ENCODE measurements at places on chromosomes 13 and 19.
A peak's percentile ranks its signal among the peaks of the same experiment; 100 is the strongest.

DNA sequence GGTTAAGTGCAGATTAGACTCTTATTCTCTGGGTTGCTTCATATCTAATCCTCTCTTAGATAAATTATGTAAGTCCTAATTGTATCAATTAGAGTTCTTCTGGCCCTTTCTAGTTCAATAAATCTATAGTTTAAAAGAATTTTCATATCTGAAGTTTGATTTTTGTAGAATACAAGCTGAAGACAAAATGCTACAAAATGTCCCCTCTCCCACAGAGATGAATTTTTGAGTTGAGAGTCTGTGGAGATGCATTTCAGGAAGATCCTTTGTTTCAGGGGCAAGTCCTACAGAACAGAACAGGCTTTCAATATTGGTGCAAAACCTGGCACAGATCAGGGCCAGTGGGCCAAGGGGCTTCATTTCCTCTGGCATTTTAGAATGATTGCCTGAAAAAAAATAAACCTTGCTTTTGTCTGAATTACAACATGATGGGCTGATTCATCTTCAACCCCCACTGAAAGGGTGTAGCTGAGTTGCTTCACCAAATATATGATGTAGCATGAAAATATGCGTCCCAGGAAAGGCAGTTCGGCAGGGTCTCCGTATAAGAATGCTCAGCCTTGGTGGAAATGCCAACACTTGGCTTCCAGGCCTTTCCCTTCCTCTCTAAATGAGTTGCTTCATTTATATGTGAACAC is 6.4 kb upstream of the IPO5 start:
- DNase-seq, result no peak

DNA sequence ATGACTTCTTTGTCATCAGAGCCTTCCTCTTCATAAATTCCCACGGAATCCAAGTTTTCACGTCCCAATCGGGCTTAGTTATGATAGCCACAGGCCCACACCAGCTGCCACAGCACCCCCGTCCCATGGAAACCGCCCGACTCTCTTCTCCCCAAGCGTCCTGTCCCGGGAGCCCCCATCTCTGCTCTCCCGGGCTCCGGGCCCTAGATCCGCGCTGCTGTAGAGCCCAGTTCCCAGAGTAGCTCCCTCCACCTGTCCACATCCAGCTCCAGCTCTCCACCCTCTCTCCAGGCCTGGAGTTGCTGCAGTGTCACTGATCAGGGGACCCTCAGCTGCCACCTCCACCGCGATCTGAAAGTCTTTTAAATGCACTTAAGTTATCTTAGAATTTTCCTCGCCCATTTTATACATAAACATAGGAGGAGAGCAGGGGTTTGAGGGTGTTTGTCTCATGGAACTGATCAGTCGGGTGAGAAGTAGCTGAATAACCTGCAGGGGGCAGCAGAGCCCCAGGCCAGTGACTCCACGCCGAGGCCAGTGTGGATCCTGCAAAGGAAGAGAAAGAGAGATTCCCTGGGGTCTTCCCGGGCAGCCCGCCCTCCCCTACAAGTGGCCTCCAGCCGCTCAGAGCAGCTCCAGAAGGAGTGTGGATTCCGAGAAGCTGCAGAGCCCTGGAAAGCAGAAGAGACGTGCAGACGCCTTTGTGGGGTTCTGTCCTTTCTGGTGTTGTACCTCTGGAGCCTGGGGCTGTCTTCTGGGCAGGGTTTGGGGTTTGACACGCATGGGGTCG is 1.1 kb upstream of the ZNF763 start:
- DNase-seq, result peak; percentile 70

DNA sequence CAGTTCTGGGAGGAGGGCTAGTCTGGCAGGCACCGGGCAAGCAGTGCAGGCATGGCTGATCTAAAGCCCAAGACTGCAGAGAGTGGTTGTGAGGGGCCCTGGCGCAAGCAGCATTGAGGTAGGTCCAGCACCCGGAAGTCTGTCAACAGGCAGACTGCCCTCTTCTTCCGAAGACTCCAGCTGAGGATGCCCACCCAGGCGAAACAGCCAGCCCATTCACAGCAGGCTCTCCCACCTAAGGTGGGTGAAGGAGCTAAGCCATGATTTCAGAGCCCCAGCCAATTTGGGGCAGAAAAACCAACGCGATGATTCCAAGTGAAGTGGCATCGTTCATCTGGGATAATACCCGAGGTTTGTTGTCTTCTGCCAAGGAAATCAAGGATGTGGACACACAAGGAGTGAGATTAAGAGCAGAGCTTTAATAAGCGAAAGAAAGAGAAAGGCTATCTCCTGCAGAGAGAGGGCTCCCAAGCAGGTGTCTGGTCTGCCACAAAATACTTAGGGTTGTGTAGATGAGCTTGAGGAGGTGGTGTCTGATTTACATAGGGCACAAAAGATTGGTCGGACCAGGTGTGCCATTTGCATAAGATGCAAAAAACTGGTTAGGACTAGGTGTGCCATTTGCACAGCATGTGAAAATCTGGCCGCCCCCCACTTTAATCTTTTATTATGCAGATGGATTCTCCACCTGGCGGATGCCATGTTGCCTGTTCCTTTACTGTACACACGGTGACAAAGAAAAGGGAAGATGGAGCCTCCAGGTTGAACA is 22.6 kb downstream of the FAM124A start:
- no peak for DNase-seq

DNA sequence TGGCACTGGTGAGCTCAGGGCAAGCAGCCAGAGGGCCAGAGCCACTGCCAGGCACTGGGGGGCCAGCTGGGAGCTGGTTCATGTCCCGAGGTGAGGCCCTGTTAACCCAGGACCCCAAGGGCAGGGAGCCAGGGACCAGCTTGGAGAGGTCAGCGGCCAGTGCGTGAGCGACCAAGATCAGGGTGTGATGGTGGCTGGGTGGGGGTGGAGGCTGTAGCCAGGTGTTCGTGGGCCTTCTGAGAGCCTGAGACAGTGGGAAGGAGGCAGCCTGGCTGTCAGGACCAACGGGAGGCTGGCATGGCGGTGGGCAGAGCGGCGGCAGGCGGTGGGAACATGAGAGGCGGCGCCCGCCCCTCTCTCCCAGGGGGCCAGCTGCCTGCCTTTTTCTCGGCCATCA is 8.1 kb upstream of the KPTN start:
- no peak for DNase-seq

- no peak for DNase-seq
Observed at GRCh38 chr19:46648961-46649960, 11.7 kb downstream of the DACT3 start.

GRCh38 chr13:107830804-107831203 is 384.5 kb downstream of the LIG4 start:
- DNase-seq, result no peak

DNA sequence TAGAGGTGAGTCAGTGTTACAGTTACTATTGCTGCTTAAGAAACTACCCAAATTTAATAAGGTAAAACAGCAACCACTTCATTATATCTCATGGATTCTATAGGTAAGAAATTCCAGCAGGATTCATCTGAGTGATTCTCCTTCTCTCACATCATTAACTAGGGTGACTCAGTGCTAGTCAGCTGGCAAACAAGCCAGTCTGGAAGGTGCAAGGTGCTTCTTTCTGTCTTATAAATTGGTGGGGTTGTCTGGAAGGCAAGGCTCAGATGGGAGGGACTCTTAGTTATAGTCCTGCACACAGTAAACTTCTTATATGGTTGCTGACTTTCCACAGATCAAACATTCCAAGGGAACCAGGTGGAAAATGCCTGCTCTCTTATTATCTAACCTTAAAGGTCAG is 484.5 kb downstream of the GPC5 start:
- no peak for DNase-seq

GRCh38 chr13:95745289-95745688 is 68.3 kb downstream of the DNAJC3 start:
- no peak for DNase-seq

DNA sequence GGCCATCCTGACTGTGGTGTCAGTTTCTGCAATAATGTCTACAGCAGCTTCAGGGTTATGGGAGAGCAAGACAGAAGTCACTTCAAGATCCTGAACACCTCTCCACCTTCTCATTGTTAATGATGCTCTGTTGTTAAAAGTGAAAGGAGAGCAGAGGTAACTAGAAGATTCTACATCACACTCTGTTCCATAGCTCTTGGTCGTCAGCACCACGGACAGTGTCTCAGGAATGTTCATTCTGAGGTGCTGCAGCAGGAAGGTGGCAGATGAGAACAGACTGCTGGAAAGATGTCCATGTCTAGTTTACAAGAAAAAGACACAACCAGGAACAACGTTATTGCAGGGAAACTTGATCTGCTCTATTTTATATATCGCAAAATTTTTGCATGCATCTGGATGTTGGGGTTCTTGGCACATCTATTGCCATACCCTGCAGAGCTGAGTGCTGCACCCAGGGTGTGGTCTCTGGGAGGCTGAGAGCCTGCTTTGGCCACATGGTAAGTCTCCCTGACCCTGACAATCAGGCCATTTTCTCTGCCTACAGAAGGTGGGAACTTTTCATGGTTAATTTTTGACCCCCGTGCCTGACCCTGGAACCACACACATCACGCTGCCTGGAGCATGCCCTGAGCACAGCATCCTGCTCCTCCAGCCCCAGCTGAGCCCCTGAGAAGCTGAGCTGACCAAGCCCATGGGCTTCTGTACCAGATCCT is 12.7 kb downstream of the CEACAM21 start:
- peak; percentile 14 for DNase-seq

- no peak for DNase-seq
Observed at GRCh38 chr19:29677001-29677817, 11.9 kb downstream of the PLEKHF1 start.

- DNase-seq, result no peak
Observed at GRCh38 chr13:40922437-40923040, 96.6 kb downstream of the ELF1 start.

- no peak for DNase-seq
Observed at GRCh38 chr13:31972453-31972852, 59.1 kb upstream of the FRY start.

DNA sequence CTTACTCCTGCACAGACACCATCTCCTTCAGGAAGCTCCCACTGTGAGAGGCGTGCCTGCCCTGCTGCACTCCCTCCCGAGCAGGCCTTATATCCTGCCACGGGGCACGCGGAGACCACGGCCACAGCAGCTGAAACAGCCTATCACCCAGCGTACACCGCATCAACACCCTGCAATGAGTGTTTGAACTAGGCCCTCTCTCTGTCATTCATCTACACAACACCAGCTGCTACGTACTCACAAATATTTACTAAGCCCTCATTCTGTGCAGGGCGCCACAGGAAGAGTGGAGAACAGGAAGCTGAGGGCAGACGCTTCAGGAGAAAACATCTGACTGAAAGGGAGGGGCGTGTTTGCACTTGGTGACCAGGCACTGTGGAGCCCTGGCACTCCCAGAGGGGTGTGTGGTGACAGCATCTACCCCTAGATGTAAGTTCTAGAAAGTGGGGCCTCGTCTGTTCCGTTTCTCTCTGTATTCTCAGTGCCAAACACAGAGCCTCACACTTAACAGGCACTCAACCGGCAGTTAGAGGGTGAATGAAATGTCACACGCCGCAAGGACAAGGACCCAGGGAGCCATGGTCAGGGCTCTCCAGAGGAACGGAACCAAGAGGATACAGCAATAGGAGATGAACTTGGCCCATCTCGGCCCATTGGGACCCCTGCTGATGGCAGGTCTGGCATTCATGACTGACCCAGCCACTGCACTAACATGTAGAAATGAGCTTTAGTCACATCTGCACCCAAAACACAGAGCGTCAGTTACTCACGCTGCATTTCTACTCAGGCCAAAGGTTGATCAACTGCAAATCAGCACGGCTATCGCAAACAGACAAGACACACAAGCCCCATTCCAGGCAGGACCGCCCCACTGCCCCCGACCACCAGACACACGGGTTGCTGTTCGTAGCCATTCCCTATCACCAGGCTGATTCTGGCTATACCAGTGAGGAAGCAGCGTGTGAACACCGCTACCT is 15.7 kb downstream of the RANBP3 start:
- peak; percentile 68 for DNase-seq

DNA sequence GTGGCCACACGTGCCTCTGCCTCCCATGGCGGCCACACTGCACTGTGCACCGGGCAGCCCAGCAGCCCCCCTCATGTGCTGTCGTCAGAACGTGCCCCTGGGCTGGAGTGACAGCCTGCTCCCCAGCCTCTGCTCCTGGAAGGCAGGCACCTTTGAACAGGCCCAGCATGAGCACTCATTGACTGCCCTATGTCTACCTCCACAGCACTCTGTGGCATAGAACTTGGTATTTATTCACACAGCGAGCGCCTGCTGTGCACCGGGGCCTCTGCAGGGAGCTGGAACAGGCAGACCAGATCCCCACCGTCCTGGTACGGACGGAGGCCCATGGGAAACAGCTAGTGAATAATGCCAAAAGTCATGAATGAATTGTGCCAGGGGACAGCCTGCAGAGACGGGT is 53.7 kb downstream of the DPF1 start:
- DNase-seq, result no peak

- DNase-seq, result no peak
Observed at GRCh38 chr13:37648609-37649008, 50.0 kb upstream of the POSTN start.

GRCh38 chr19:8256276-8257051 is 47.3 kb downstream of the CERS4 start:
- DNase-seq, result no peak

- DNase-seq, result no peak
Observed at GRCh38 chr19:28424077-28424476, 788.9 kb downstream of the UQCRFS1 start.

DNA sequence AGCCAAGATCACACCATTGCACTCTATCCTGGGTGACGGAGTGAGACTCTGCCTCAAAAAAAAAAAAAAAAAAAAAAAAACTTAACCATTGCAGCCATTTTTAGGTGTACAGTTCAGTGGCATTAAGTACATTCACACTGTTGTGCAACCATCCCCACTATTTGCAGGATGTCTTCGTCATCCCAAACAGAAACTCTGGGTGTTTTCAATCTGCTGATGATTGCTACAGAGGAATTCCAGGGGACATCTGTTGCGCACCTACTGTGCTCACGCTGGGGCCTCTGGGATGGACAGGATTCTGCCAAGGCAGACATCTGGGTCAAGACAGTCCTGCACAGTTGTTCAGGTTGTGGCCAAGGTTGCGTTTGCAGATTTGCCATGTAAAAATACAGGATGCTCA is 2.4 kb upstream of the APOC4 start:
- no peak for DNase-seq

GRCh38 chr13:44974056-44974793 is 15.0 kb downstream of the NUFIP1 start:
- DNase-seq, result peak; percentile 59

GRCh38 chr13:27607125-27607524 is 13.2 kb downstream of the LNX2 start:
- no peak for DNase-seq

GRCh38 chr19:12786952-12787351 is 4.3 kb upstream of the JUNB start:
- no peak for DNase-seq

DNA sequence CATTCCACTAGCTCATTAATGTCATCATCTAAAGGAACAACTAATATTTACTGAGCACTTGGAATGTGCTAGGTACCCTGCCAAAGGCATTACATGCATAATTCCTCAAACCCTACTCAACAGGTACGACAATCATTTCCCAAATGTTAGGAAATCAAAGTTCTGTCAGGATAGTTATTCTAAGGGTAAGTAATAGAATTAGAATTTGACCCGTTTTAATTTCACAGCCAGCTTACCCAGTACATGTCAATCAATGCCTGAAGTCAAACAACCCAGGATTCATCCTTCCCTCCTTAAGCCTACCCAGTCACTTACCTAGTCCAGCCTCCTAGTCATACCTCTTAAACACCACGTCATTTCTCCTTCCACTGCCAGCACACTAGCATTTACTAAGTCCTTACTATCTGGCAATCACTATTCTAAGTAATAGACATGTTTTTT is 2.4 kb downstream of the LNX2 start:
- no peak for DNase-seq

All from Kasumi-1 (cell line).